ENCODE measurements at places on chromosomes 11 and 22.

GRCh38 chr22:37428649-37429586 lies 1.6 kb upstream of the ELFN2 start:
- DNase-seq: peak; percentile 69

- DNase-seq: peak; percentile 78
Observed at GRCh38 chr11:126440792-126441514, 85.5 kb downstream of the ST3GAL4 start.

DNA sequence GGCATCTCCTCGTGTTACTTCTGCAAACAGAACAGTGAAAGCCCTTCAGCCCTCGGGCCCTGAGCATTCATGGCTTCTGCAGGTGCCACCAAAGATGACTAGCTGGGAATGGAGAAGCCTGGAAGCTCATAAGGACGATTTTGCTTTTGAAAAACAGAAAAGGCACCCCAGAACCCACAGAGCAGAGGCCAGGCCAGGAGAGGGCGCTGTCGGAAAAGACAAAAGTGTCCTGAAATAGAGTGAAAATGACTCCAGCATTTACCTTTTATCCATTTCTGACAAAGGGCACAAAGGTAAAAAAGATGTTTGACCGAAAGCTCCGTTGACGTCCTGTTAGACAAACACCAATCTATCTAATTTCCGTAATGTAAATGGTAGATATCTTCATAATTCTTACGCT lies 37.6 kb downstream of the ZNF195 start:
- DNase-seq: peak; percentile 66

- no peak for DNase-seq
Observed at GRCh38 chr11:28910926-28911325, 802.7 kb downstream of the METTL15 start.

DNA sequence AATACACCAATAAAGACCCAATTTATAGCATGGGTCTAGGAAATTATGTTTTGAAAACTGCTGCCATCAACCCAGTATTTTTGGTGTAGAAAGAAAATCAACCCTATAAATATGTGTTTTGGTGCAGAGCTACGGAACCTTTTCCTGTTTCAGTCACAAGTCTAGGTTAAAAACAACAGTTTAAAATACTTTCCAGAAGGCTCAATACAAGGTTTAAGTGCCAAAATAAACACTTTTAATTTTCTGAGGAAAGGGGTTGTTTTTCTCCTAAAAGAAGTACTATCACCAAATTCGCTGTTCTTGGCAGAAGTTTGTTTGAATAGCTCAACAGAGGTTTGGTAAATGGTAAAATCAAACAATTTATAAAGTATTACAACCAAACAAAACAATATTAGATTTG lies 201.3 kb downstream of the TMEM135 start:
- no peak for DNase-seq

DNA sequence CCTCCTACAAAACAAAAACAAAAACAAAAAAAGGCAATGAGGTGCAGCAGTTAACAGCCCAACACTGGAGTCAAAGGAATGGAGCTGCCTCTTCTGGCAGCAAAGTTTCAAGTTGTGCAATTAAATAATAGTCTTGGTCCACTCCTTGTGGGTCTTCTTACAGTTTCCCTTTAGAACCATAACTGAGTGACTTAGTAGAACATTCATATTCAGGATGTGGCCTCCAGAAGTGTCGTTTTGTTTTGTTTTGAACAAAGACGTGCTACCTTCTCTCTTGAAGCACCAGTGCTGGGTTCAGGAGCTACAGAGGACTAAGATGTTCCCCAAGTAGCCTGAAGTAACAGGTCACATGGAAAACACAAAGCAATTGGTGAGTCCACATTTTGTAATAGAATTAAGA lies 2.0 kb upstream of the JAML start:
- no peak for DNase-seq

Measured in activated CD8-positive, alpha-beta memory T cell treated with anti-CD3 and anti-CD28 coated beads, Interleukin-2, amount 10 ng/mL, durations not matched to agents 7 days and 5 days (primary cell).